ENCODE measurements at places on chromosomes 1 and 21.

DNA sequence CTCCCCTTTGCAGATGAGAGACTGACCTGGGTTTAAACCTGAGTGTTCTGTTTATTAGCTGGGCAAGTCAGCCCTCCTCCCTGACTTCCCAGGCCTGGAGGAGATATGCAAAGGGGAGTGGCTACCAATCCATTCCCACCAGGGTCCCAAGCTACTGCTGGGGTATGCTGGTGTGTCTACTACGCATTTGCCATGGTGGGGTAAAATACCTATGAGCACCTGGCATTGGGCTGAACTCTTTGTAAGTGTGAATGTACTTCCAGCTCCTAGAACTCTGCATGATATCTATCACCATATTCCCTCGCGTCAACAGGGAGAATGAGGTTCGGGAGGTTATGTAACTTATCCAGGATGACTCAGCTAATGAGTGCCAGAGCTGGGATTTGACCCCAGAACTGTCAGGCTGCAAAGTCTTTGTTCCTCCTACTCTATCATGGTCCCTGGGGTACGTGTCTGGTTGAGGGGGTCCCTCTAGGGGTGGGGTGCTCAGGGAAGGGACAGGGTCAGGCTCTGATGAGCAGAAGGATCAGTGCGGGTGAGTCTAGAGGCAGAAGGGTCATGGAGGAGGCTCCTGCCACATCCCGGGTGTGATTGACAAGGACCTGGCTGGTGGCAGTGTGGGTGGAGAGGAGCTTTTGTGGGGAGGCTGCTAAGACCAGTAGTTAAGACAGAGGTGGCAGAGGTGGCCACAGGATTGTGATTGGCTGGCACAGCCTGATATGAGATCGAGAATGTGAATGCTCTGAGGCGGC is 16.7 kb downstream of the AMPD2 start:
- DNase-seq, result no peak

DNA sequence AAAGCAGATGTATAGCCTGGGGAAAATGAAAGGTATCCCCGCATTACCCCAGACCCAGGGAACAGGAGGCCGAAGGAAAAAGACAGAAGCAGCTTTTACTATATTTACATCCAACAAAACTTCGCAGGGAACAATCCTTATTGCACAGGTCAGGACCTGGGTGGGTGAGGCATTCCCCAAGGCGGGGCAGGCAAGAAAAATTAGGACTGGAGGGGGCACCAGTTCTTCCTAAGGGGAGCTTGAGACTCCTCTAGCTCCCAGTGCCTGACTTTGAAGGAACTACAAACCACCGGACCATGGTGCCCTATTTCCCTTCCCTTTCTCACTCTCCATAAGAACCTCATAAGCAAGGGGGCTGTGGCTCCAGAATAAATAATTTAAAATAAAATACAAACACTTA is 6.7 kb upstream of the GATAD2B start:
- no peak for DNase-seq

GRCh38 chr1:86156566-86157455 is at the start of gene COL24A1:
TSS of gene COL24A1 (minus strand) at chr1:86156772. CDS start at chr1:86156396, 376 bp downstream.
- peak; percentile 76 for DNase-seq

DNA sequence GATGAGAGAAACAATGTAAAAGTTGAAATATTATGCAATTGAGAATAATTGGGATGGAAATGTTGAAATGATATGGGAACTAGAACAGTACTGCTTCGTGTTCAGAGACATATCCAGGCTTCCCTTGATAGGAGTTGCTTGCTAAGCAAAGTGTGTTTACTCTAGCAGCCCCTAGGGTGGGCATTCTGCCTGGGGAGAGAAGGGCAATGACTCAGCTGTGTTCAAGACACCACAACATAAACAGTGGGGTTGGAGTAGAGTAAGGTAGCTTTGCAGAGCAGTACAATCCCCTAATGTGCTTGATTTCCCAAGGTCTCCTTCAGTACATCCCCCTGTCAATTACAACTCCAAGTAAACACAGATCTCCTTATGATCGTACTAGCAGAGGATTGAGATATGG is 4.8 kb upstream of the PCNX2 start:
- no peak for DNase-seq

DNA sequence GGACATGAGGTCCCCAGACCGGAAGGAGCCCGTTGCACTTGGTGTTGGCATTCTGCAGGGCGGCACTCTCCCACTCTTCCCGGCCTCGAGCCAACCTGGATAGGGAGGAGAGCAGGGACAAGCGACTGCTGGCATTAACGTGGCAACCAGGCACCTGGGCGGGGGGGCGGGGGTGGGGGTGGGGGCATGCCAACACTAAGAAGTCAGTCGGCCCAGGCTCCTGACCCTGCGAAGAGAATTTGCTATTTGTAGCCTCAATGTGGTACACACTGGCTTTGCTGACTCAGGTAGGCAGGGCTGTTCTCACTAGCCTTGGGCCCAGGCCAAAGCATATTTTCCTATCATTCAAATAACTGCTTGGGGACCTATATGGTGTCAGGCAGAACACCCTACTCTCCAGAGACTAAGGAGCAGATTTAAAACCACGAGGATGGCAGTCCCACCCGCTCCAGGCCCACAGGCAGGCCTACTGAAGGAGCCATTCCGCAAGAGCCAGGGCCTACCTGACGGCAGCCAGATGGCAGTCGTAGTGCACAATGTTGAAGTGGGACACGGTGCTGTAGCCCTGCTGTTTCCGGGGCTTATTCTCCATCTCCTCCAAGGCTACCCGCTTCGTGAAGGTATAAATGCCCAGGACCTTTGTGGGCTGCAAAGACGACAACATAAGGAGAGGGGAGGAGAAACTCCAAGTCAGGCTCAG is 123.7 kb downstream of the UBR4 start:
- DNase-seq, result no peak

DNA sequence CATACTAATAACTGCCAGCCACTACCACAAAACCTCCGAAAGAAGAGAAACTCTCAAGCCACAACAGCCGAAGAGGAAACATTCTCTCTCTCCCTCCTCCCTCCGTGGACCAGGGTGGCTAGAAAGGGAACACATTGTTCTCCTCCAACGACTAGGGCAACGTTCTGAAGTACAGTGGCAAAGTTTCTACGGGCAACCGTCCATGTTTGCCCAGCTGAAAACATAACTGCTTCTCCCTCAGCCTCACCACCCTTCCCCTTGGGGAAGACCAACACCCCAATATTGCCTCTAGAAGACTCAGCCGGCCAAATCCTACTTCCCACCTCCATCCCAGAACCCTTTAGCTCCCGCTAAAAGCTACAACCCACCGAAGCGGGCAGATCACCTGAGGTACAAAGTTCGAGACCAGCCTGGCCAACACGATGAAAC is 2.0 kb downstream of the GLUL start:
- DNase-seq, result no peak

DNA sequence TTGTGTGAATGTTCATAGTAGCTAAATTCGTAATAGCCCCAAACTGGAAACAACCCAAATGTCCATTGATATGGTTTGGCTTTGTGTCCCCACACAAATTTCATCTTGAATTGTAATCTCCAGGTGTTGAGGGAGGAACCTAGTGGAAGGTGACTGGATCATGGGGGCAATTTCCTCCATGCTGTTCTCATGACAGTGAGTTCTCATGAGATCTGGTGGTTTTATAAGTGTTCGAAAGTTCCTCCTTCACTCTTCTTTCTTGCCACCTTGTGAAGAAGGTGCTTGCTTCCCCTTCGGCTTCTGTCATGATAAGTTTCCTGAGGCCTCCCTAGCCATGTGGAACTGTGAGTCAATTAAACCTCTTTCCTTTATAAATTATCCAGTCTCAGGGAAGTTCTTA is 11.3 kb downstream of the UBE2G2 start:
- DNase-seq, result no peak

GRCh38 chr21:45536301-45537081 is 5.7 kb downstream of the SLC19A1 start:
- no peak for DNase-seq

DNA sequence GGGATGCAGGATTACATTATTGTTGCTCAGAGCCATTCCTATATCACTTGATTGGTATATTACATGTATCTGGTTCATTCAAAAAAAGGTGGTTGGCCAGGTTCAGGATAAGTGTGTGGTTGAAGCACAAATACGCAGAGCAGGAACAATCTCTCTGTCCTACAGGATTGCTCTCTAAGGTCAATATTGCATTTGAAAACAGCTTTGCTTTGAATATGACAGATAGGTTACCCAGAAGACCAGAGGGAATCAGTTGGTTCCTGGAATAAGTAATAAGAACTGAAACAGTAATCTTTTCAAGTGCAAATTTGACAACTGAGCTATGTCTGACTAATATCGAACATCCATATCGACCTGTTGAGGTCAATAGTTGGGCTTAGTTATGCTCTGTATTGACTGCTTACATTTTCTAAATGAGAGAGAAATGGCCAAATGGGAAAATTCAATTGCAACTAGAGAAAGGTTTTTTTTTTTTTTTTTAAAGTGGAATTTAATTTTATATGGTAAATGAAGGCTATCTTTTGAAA is 176.8 kb downstream of the ATP6V1G3 start:
- no peak for DNase-seq

DNA sequence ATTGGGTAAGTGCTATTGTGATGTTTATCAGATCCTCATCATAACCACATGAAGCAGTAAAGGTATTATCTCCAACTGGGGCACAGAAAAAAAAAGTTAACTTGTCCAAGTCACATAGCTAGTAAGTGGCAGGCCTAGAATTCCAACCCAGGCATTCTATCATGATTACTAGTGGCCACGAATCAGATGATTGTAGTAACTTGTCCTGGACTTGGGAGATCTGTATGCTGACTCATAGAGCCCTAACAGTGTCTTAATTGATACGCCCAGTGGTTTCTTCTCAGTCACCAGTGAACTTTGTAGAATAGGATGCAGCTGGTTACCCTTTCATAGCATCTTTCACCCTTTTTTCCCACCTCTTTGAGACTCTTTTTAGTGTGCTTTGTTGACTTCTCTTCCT is 91.1 kb upstream of the UBE2U start:
- no peak for DNase-seq

- no peak for DNase-seq
Measured at GRCh38 chr1:192939440-192939839, 119.7 kb downstream of the UCHL5 start.

DNA sequence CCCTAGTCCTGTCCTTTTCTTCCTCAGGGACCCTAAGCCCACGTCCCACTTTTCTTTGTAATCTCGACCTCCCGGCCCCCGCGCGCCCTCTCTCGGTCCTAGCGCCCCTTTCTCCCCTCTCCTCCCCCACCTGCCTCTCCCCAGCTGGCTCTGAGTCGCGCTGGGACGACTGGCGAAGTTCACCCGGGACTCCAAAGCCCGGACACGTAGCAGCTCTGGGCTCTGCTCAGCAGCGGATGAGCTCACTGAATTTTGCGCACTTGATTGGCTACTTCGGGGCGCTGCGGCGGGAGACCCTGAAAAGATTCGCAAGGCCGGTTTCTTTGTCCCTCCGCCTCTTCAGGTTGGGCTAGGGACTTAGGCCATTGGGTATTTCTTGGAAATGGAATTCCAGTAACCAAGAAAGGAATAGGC is 16.3 kb upstream of the ACKR1 start:
- peak; percentile 33 for DNase-seq

GRCh38 chr1:102190429-102190828 is 193.7 kb upstream of the OLFM3 start:
- DNase-seq, result no peak

DNA sequence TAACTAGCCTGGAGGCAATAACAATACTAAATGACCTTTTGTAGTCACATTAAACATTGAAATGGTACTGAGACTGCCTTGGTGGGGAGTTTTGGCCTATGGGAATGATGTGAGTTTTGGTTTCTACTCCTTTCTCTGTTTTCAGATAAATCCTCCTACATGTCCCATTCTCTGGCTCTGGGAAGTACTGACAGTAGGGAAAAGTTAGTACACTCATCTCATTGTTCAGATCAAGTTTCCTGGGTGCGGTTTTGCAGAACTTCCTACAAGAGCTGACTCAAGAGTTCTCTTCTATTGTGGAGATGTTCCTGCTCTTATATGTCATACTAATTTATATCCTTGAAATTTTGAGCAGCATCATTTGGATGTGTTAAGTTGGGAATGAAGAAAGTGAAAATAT is 74.2 kb upstream of the MACF1 start:
- no peak for DNase-seq

DNA sequence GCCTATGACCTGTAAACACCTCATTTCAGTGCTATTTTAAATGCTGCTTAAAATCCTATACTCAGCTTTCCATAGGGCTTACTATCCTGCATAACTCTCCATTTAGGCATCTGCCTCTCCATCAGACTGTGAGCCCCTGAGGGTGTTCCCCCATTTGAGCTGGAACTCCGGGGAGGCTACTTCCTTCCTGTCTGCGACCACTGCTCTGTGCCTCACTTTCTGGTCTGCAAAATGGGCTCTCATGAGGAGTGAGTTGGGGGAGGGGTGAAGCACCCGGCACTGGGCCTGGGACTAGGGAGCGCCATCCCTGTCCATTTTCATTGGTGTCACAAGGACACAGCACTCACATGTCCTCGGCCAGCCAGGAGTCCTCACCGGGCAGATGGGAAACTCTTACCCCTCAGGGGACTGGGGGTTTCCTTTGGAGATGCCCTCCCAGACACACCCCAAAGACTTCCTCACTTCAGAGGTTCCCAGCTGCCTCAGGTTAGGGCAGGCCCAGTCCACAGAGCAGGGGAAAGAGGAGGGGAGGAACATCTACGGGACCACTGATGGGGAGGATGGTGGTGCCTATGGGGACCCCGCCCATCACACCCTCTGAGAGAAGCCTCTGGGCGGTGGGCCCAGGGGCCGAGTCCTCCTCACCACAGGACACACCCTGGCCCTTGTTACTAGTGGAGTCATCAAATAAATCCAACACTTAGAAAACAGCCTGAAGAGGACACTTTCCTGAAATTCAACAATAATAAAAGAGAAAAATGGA is 134.9 kb downstream of the MATN1 start:
- DNase-seq, result no peak

GRCh38 chr1:112687361-112687760 is 12.9 kb downstream of the MOV10 start:
- DNase-seq, result no peak

- no peak for DNase-seq
Measured at GRCh38 chr1:164040754-164041153, 518.2 kb upstream of the PBX1 start.

- DNase-seq, result no peak
Measured at GRCh38 chr21:38788275-38788905, 17.3 kb upstream of the ETS2 start.

- DNase-seq, result no peak
Measured at GRCh38 chr1:230919207-230919606, 50.9 kb upstream of the C1orf198 start.

GRCh38 chr1:198491028-198491427 is 49.5 kb downstream of the ATP6V1G3 start:
- no peak for DNase-seq

DNA sequence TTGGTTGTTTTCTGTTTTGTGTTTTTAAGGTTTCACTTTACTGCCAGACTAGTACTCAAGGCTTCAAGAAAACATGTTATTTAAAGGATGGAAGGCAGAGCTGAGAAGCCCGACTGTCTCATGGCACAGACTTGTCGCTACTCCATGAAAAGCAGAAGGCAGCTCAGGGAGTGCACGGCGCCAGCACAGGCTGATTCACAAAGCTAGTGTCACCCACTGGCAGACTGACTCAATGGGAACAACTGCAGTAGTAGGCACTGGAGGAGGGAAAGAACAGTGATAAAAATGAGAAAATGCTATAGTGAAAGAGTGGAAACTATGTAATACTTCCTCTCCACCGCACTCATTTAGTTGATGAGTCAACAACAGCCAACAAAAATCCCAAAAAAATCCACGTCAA is 14.7 kb downstream of the HSF2BP start:
- no peak for DNase-seq
